ENCODE measurements at places on chromosomes 6 and 20.
A peak's percentile ranks its signal among the peaks of the same experiment; 100 is the strongest.

- no peak for DNase-seq
Observed at GRCh38 chr6:9890469-9890868, 524.4 kb downstream of the TFAP2A start.

- DNase-seq: peak; percentile 31
Observed at GRCh38 chr6:111812060-111813038, 60.9 kb downstream of the FYN start.

- no peak for DNase-seq
Observed at GRCh38 chr6:25961619-25962148, 918 bp upstream of the TRIM38 start.

DNA sequence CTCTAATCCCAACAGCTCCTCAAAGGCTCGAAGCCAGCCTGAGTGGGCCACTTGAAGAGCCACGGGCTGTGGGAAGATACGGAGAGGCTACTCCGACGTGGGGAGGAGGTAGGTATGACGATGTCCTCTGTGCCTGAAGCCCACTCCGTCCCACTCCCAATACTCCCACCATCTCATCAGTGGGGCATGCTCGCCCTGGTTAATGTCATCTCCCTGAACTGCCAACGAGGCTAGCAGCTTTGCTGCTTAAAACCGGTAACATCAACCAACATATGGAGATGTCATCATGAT lies 11.1 kb downstream of the NRN1 start:
- DNase-seq: no peak

- DNase-seq: no peak
Observed at GRCh38 chr20:48294942-48295341, 509.7 kb upstream of the SULF2 start.

DNA sequence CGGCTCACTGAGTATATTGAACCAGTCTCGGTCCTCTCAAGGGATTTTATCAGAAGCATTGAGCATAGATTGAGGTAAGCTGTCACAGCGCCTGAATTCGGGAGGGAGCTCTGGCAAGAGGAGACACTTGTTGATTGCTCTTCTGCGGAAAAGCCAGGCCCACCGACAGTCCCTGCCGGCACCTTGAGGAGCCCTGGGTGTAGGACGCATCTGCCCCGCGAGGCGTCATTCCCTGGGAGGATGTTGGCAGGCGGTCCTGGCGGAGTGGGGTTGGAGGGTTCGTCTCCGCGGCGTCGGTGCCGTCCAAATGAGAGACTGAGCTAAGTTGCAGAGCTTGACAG lies 843 bp downstream of the FBXO9 start:
- peak; percentile 32 for DNase-seq

DNA sequence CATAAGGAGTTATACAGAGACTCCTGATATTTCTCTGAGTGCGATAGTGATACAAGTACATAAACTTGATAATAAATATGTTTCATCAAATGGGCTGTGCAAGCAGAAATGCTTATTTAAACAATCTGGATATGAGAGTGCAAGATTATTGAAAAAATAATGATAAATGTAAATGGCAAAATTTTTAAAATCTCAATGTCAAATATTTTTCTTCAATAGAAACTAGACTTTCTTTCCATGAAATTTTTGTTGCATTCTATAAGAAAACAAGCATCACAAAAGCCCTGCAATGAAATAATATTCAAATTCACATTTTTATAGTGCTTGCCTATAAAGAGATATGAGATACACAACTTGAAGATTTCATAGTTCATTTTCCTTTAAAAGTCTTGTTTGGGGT lies 2.7 kb downstream of the PACRG start:
- no peak for DNase-seq

GRCh38 chr6:140538926-140539325 lies 1164.5 kb upstream of the CITED2 start:
- DNase-seq: no peak

GRCh38 chr20:63106108-63106764 lies 99.5 kb upstream of the BHLHE23 start:
- no peak for DNase-seq

DNA sequence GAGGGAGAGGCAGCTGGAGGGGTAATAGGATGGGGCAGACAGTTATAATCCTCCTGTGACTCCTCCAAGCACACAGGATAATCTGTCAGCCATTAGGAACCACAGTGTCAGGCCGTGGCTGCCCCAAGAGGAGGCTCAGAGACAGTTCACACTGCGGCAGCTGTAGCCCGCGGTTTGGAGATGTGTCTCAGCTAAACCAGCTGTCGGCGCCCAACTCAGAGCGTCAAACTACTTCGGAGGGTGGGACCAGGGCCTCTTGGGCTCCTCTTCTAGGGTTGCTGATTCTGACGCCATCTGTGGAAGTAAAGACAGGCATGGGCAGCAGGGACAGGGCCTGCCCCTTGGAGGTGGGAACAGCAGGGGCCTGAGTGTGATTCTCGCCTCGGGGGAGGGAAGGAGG lies 309.8 kb downstream of the CDC5L start:
- no peak for DNase-seq

DNA sequence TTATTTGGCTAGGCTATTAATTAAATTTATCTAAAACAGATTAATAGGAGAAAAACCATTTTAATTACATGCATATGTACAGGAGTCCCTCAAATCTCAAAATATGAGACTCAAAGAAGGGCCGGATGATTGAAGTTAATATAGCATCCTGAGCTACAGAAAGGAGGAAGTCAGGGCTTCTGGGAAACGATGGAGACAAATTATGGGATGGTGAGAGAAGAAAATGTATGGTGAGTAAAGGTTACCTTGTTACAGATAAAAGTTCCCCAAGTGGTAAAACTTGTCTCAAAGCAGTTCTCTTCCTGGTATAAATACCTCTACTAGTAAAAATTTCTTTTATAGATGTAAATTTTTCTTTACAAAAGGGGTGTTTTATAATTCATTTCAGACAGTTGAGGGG lies 15.9 kb upstream of the BTN1A1 start:
- DNase-seq: no peak

DNA sequence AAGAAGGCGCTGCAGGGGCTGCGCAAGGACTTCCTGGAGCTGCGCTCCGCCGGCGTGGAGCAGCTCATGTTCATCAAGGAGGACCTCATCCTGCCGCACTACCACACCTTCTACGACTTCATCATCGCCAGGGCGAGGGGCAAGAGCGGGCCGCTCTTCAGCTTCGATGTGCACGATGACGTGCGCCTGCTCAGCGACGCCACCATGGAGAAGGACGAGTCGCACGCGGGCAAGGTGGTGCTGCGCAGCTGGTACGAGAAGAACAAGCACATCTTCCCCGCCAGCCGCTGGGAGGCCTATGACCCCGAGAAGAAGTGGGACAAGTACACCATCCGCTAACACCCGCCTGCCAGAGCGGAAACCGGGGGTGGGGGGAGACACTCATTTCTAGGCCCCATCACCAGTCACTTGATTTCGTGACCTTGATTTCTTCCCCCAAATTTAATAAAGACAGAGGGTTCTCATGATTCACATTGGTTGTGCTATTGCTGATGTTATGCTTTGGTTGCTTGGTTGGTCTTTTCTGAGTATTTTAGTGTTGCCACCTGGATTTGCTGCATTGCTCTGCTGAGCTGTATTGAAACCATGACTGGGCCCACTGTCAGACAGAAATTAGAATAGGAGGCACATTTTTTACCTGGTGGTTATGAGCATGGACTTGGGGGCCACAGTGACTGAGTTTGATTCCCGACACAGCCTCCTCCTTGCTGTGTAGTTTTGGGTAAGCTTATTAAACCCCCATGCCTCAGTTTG lies 1.5 kb downstream of the FAM50B start:
- DNase-seq: no peak

DNA sequence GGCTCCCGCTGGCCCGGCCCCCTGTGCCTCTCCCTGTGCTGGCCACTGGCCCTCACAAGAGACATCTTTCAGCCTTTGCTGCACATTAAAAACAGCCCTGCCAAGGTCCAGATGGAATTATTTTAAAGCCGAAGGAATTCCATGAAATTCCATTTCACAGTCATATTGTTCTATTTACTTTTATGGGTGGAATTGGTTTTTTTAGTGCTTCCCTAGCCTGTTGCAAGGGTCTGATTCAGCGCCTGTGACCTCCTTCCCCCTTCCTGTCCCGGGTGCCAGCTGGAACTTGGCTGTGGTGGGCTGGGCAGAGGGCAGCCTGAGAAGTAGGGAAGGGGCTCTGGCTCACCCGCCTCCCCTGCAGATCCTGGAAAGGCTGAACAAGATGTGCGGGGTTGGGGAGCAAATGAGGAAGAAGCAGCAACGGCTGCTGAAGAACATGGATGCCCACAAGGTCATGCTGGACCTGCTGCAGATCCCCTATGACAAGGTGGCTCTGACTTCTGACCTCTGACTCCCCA lies 34.3 kb downstream of the UQCC2 start:
- DNase-seq: no peak

DNA sequence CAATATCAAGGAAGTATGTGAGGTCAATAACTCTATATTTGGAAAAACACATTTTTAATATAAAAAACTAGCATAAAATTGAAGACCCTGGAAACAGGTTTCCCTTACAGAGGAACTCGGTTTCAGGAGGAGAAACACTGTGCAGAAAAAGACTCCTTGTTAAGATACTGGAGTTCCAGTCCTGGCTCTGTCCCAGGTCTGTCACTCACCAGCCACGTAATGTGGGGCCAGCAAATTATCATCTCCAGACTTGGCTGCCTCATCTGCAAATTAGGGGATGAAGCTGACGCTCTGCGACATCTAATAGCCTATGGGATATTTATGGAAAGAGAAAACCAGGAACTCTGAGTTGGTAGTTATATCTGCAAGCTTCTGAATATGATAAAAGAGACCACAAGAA lies 702.7 kb downstream of the EPHA7 start:
- DNase-seq: no peak

- no peak for DNase-seq
Observed at GRCh38 chr20:33594743-33595142, 67.4 kb upstream of the C20orf144 start.

- DNase-seq: no peak
Observed at GRCh38 chr6:144475411-144475810, 190.3 kb downstream of the UTRN start.

GRCh38 chr6:106674541-106675229 lies 45.3 kb downstream of the QRSL1 start:
- DNase-seq: no peak

- DNase-seq: no peak
Observed at GRCh38 chr20:57399587-57400155, 8.5 kb downstream of the RBM38 start.

DNA sequence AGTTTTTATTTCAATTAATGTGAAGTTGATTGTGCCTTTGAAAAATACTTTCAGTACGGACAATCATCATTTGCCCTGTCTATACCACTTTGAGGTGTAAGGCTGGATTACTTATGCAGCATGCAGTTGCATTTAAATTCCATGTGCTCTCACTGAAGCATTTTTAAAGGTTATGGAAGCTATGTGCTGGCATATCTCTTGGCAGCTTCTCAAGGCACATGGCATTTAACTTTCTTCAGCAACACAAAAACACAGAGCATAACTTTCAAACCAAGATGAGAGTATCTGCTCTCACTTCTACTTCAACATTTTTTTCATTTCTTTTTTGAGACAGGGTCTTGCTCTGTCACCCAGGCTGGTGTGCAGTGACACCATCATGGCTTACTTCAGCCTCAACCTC lies 360.6 kb upstream of the RUNX2 start:
- DNase-seq: no peak

GRCh38 chr6:44275271-44275748 lies 5.1 kb downstream of the TMEM151B start:
- no peak for DNase-seq

- no peak for DNase-seq
Observed at GRCh38 chr6:112149719-112150263, 62.4 kb downstream of the FAM229B start.

DNA sequence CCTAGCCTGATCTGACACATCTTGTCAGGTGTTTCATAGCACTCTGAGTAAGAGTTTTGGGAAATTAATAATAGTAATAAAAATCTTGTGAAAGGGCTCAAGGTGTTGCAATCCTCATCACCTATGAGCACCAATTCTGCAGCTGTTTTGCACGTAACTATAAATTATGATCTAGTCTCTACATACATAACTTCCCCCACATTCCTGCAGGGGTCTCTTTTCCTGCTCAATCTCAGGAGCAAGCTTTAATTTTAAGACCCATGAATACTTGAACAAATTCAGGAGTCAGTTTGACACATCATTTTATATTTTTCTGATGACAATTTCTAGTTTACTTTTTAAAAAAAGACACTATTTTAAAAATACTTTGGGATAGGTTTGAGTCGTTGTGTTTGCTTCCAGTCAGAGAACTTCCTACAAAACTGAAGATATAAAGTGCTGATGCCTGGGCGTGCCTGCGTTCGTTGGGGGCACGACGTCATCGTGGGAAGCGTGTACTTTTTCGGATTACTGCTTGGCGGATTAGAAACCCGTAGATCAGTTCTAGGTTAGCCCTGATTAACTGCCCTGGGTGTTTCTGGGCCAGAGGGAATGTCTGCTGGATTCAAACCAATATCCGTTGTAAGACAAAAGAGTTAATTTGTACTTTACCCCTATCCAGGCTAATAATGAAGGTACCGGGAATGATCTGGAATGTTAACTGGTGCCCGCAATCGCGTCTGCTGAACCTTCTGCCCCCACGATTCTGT lies 1.0 kb upstream of the E2F3 start:
- no peak for DNase-seq

DNA sequence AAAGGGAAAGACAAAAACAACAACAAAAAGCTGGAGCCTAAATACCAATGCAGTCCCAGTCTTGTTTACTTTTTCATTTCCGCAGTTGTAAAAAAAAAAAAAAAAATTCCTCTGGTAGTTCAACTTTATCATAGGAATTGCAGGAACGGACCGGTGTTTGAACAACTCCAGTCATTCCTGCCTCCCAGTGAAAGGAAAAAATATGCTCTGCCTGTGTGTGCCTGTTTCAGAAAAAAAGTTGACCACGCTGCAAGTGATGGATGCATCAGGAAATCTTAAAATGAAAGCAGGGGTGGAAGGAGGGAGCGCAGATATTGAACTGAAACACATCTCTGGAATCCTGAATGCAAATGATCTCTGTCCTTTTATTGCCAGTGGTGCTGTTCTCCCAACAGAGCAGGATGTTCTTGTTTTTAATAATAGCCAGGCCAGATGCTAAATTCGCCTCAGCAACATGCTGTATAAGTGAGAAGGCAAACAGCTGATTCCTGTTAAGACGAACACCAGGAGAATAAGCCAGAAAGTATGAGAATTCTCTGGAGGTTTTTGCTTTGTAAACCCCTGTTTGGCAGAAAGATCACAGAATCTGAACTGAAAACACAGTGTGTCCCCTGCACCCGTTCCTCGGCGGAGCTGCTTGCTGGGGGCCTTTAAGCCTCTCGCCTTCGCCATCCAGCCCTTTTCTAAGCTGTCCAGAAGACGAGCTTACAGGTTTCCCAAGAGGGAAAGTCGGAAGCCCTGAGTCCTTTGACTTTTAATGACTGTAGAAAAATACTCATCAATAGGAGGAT lies 178.4 kb upstream of the SUPT3H start:
- DNase-seq: no peak
